ENCODE measurements at places on chromosomes 12 and 14. TPM values are rescaled to one million over a fixed set of nuclear protein-coding genes. Genes with fewer than 3 reads are reported as not detected.

- DNase-seq = no peak
Observed at GRCh38 chr12:92462049-92462448, 240.7 kb upstream of the PLEKHG7 start.

DNA sequence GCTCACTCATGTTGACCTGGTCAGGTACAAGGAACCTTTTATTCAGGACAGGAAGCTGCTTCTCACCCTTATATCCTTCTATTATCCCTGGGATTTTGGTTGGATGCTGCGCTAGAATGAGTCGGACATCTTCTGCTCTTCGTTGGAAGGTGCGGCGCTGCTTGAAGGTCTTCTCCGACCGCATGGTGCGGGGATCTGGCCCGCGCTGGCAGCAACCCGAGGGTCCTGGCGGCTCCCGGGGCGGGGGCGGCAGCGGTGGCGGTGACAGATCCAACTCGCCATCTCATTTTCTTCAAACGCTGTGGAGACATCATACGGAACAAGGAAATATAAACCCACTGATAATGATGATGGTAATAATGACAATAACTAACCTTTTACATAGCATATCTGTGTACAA lies 126.3 kb downstream of the ATXN7L3B start:
- no peak for DNase-seq

DNA sequence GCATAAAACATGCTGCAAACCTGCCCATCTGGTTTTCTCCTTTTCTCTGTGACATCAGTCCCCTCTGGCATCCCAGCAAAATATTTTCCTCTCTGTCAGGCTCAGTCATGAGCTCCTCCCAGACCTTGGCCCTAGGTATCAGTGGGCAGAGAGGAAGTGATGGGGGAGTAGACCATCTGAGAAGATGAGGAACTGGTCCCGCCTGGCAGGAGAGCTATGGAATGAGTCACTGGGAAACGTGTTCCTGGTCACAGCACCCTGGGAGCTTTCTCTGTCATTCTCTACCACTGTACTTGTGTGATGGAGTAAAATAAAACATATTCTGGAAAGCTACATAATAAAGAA lies 5.0 kb upstream of the SRSF9 start:
- DNase-seq = peak; percentile 27

DNA sequence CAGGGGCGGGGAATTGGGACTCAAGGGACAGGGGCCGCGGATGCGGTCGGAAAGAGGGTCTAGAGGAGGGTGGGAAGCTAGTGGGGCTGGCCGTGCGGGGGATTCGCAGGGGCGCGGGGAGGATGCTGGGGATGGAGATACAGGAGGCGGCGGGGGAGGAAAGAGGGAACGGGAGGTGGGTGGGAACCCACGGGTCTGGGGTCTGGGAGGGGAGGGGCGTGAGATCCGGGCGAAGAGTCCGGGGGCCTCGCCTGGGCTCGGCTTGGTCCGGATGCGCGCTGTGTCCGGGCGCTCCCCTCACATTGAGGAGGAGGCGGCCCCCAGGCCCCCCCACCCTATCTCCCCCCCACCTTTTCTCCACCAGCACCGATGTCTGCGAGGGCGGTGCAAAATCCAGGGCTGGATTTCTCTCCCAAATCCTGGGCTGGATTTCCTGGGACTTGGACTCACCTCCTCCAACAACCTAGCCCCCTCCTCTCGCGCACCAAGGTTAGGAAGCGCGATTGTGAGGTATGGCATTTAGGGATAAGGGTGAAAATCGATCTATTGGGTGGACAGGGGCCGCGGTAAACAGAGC lies at the start of gene AGAP2:
Gene AGAP2 (minus strand): TSS at position 82 of the 577 bp plus-strand sequence. CDS start 496 bp downstream, outside the sequence.
- no peak for DNase-seq

Gene STYK1
- not detected for total RNA-seq

Gene RNASE3
- total RNA-seq = 1.0 TPM

Gene EXOC3L4
- total RNA-seq = 36.0 TPM

Gene SOCS2
- total RNA-seq = 7.6 TPM

Gene VRTN
- not detected for total RNA-seq

All from right lobe of liver (tissue), 6 donors.